ENCODE measurements at places on chromosomes 7 and 10.

DNA sequence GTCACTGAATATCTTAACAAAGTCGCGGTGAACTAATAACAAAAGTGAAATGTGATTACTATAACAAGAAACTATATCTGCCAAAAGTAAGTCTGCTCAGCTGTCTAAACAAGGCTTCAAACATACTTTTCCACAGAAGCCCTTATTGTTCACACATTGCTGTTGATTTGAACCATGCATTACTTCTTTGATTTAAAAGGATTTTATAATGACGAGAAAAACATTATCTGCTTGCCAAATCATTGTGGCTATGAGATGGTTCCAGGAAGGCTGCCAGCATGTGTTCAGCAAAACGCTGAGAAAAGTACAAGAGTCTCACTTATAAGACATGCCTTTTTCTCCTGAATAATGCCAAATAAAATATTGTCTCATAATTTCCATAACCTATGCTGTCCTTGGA, 24.4 kb downstream of the RNF133 start:
- no peak for DNase-seq

DNA sequence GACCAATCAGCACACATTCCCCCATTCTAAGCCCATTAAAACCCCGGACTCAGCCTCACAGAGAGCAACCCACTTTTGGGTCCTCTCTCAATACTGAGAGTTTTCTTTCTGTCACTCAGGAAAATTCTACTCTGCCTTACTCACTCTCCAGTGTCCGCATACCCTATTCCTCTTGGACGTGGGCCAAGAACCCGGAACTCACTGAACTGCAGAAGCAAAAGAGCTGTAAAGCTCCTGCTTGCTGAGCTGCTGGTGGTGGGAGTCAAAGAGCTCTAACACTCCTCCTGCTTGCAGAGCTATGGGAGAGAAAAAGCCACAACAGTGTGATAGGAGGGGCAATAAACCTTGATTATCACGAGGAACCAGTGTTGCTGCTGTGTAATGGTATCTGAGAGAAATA, 386.9 kb downstream of the POM121L12 start:
- no peak for DNase-seq

DNA sequence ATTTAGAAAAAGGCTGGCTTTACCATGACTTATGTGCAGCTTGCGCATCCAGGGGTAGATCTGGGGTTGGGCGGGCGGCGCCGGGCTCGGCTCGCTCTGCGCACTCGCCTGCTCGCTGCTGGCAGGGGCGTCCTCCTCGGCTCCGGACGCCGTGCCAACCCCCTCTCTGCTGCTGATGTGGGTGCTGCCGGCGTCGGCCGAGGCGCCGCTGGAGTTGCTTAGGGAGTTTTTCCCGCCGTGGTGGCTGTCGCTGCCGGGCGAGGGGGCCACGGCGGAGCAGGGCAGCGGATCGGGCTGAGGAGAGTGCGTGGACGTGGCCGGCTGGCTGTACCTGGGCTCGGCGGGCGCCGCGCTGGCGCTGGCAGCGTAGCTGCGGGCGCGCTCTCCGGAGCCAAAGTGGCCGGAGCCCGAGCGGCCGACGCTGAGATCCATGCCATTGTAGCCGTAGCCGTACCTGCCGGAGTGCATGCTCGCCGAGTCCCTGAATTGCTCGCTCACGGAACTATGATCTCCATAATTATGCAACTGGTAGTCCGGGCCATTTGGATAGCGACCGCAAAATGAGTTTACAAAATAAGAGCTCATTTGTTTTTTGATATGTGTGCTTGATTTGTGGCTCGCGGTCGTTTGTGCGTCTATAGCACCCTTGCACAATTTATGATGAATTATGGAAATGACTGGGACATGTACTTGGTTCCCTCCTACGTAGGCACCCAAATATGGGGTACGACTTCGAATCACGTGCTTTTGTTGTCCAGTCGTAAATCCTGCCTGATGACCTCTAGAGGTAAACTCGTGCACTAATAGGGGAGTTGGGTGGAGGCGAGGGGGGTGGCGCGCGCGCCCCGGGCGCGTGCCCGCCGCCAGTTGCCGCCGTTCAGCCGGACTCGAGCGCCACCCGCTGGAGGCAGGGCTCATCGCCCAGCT, at the start of gene HOXA5:
Gene HOXA5, minus strand, starts transcription at position 659 of the 927 bp plus-strand sequence. Its CDS starts 74 bp downstream, at position 585.
- DNase-seq, result no peak

GRCh38 chr7:10913457-10913856, 60.2 kb upstream of the PHF14 start:
- DNase-seq, result no peak

DNA sequence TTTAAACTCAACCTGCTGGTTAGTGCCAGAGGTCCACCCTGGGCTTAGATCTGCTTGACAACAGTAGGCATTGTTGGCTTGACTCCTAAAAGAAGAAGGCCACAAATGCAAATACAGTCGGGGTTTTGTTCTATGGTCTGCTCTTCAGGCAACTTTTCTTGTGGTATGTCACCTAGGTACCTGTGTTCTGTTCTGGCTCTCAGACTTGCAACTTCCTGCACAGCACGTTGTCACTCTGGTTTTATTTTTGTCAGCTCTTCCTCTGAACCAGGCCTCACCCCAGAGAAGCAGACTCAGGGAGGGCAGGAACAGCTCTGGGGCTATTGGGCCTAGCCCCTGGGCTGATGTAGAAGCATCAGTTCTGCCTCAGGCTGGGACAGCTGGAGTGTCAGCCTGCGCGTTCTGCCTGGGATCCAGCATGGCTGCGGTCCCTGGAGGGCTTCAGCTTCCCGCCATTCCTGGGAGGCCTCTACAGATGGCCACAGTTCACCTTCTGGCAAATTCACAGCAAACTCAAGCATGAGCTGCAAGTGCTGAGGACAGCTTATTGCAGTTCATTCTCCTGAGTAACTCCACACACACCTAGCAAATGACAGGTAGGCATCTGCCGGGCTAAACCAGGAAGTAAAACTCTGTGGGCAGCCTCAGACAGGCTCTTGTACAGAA, 11.0 kb upstream of the PDCD4 start:
- DNase-seq, result peak; percentile 71

DNA sequence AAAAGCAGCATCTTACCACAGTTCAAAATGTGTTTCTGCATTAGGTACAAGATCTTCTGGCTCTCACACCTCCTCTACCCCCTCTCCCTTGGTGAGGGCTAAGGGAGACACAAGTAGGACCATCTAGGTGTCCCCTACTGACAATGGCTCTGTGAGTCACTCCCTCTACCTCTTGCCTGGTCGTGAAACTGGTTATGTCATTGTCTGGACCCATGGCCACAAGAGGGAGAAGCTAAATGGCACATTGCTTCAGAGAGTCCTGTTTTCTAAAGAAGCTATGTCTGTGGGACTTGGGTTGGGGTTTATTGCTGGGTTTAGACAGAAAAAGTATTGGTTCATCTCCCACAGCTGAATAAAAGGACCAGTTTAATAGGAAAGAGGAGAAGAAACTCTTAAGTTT, 4.0 kb upstream of the PLXNA4 start:
- peak; percentile 29 for DNase-seq
